ENCODE measurements at places on chromosomes 5 and 9.

DNA sequence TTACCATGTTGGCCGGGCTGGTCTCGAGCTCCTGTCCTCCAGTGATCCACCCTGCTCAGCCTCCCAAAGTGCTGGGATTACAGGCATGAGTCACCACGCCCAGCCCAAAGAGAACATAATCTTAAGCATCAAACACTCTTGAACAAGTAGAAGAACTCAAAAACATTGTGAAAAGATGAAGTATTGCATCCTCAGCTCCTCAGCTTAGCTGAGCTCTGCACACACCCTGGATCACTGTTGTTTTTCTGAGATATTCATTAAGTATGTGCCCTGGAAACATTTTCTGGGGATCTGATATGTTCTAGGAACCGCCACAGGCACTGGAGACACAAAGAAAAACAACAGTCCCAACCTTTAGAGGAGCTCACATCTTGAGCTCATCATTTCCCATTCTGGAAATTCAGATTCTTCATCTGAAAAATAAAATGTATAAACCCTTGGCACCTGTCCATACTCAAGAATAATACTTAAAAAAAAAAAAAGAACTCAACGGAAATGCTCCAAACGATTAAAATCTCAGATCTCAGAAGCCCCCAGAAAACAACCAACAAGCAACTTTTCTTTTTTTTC lies 62.2 kb upstream of the ZNF462 start:
- no peak for DNase-seq

DNA sequence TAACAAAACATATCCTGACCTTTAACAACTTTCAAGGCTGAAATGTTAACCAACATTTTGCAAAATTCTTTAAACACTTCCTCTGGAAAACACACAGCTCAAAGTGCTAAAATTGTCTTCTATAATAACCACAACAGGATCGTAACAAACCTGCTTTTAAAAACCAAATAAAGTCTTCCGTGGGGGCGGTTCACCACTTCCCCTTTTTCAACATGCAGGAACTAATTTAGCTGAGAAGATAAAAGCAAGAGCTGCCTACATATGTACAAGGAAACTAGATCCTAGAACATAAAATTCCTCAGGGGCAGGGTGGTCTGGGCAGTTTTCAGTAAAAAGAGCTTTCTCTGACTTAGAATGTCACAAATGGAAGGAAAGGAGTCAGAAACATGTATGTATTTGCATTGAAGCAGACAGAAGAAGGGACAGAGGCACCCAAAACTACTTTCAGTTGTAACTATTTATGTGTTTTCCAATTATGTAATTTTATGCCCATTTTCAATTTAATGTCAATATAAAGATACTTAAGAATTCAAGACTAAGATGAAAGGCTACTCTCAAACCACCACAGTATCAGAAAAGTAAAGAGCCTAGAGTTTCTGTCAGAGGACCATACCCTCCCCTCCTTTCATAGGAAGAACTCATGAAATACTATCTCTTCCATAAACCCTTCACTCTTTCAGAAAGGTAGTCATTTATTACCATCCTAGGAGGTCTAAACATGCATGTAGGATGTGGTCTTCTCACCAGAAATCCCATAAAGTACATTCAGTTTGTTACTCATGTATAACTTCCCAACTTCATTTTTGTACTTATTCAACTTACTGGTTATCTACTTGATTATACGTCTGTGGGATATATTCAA lies 185.9 kb upstream of the RASA1 start:
- DNase-seq = no peak

DNA sequence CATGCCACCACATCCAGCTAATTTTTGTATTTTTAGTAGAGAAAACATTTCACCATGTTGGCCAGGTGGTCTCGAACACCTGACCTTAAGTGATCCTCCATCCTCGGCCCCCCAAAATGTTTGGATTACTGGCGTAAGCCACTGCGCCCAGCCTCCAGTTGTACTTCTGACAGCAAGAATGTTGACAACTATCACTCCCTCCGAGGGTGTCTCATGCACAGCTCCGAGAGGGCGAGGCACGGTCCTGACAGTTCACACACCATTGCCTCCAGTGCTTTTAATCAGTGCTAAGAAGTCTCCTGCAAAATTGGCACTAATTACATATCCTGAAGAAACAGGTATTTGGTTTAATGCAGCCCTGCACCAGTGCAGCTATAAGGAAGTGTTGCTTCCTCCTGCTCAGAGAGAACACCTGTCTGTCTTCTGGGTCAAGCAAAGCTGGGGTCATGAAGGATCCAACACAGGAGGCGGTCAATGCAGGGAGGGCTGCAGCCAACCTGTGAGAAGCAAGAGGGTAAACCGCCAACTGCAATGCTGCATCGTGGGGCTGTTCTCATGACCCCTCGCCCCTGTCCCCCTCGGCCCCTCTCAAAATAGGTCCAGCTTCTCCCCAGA lies 184.0 kb downstream of the MED10 start:
- DNase-seq = no peak

DNA sequence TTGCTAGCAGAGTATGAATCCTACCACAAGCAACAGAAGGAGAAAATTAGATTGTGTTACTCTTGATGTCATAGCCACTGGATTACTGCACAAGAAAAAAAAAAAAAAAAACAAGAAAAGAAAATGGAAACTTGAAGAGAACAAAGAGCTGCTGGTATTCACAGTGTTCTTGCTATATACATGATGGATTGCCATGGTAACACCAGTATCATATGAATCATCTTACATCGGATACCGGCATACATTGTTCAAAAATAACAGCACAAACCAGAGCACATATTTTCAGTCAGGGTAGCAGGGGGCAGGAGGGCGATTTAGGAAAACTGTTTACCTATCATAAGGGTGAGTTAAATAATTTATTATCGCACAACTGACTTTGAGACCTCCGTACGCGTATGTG lies 472.9 kb downstream of the PDE4D start:
- DNase-seq = no peak

DNA sequence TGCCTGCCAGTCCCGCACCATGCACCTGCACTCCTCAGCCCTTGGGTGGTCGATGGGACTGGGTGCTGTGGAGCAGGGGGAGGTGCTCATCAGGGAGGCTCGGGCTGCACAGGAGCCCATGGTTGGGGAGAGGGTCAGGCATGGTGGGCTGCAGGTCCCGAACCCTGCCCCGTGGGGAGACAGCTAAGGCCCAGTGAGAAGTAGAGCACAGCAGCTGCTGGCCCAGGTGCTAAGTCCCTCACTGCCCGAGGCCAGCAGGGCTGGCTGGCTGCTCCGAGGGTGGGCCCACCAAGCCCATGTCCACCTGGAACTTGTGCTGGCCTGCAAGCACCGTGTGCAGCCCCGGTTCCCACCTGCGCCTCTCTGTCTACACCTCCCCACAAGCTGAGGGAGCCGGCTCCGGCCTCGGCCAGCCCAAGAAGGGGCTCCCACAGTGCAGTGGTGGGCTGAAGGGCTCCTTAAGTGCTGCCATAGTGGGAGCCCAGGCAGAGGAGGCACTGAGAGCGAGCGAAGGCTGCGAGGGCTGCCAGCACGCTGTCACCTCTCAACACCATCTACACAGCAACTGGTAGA lies 88.5 kb upstream of the ELAVL2 start:
- no peak for DNase-seq

DNA sequence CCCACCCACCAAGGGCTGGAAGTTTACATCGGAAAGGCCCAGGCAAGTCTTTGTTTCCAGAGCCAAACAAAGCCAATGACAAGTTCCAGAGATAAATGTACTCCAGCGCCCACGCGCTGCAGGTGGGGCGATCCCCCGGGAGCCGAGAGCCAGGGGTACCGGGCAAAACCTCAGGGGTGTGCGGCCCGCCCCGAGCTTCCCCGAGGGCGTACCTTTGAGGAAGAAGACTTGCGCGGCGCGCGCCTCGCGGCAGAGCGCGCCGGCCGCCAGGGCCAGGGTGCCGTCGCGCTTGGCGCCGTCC lies 671 bp downstream of the DUSP1 start:
- no peak for DNase-seq
